Brain pericyte (primary cell): ENCODE measurements at places on chromosomes 1 and 21.
A peak's percentile ranks its signal among the peaks of the same experiment; 100 is the strongest.

DNA sequence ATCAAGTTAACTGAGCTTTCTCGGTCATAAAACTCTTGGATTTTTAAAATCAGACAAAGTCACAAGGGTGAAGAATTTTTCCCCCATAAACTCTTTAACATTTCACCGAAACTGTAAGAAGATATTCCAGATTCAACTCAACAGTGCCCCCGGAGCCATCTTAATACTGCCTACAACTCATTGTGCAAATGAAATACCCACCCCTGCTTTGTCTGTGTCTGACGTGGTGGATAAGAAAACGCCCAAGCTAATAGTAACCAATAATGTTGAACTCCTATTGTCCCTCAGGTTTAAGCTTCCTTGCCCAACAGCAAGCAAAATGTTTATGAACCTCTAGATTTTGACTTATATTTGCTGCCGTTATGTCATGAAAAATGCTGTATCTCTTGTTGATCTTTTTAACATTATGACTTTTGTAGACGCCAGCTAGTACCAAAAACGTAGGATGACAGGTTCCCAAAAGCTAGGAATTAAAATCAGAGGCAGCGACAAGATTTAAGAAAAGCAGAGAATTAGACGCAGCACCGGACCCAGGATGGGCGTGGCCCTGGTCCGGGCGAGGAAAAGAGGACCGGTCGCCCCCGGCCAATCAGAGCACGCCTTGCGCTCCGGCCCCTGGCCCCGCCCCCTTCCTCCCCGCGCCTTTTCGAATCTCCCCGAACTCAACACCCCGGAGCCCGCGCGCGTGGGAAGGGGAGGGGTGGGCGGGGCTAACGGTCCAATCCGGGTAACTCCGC is 1.1 kb downstream of the STMN1 start:
- peak; percentile 50 for DNase-seq

- DNase-seq, result no peak
Measured at GRCh38 chr1:41539418-41539805, 54.9 kb upstream of the EDN2 start.

GRCh38 chr21:39021478-39021832 is 161.8 kb downstream of the PSMG1 start:
- no peak for DNase-seq

DNA sequence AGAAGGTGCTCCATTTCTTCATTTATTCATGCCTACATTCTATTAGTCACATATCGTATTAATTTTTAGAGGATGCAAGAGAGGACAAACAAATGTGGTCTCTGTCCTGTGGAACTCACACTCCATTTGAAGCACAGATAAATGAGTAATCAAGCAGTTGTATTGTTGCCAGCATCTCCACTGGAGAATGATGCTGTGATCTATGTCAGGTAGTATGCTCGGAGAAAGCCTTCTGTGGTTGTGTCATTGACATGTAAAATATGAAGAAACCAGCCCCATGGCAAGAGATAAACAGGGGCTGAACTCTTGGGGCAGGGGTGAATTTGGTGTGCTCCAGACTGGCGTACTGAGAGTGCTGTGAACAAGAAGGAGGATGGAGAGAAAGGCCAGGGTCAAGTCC is 101.2 kb downstream of the FASLG start:
- DNase-seq, result no peak

DNA sequence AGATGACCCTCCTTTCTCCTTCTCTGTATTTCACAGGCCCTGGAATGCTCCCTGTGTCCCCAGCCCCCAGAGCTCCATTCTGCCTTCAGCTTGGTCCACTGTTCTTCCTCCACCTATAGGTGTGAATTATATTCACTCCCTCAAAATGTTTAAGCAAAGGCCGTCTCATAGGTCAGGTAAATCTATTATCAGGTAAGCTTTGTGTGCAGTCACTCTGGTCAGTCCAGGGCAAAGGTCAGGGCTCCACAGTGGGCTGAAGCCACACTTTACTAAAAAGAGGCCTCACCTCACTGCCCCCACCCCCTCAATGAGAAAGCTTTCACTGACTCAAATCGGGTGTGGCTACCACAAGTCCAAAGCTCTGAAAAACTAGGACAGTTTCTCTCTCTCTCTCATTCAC is 65.9 kb downstream of the DNTTIP2 start:
- no peak for DNase-seq

- DNase-seq, result no peak
Measured at GRCh38 chr1:87212431-87213134, 116.1 kb upstream of the LMO4 start.

DNA sequence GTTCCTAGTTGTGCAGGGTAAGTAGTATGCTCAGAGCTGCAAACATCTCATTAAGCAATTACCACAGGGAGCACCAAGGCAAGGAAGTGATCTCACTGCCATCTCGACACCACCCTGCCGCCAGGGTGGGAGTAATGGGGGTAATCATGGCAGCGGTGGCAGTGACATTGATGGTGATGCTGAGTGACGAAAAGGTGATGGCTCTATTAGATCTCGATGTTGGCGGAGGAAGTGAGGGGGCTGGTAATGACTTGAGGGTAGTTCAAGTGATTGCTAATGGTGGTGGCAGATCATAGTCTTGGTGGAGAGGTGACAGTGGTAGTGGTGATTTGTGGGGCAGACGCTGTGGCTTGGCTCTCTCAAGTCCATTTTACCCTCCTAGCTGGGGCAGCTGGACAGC is 25.4 kb upstream of the TENT5B start:
- DNase-seq, result no peak

- DNase-seq, result no peak
Measured at GRCh38 chr1:175920381-175920780, 177.0 kb upstream of the TNR start.

GRCh38 chr1:229470406-229471043 is 36.6 kb upstream of the ACTA1 start:
- DNase-seq, result no peak

DNA sequence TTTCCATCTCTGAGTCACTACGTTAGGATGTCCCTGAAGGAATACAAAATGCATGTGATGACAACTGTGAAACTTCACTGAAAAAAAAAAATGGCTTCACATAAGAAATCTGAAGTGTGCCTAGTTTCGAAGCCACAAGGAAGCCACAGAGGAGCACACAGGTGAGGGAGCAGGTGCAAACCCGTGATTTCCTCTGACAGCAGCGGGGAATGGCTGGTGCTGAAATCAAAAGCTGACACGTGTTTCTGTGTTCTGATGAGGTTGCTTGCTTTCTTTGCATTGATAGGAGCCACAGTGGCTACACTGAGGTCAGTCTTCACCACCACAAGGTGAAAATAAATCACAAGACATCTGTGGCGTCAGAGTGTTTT is 105.7 kb upstream of the TLR5 start:
- no peak for DNase-seq

DNA sequence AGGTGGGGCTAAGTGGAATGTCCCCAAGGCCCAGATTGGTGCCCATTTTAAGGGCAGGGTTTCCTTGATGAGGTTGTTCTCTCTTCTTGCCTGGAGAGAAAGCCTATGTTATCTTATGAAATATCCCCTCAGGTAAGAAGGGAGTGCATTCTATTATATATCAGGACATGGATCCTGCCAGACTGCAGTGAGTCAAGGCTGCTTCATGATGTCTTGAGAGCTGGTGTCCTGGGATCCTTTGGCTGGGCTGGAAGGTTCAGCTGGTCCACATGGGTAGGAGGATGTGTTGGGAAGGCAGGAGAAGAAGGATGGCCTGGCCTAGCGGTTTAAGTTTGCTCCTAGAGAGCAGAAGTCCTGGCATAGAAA is 207.6 kb downstream of the ROR1 start:
- DNase-seq, result no peak

DNA sequence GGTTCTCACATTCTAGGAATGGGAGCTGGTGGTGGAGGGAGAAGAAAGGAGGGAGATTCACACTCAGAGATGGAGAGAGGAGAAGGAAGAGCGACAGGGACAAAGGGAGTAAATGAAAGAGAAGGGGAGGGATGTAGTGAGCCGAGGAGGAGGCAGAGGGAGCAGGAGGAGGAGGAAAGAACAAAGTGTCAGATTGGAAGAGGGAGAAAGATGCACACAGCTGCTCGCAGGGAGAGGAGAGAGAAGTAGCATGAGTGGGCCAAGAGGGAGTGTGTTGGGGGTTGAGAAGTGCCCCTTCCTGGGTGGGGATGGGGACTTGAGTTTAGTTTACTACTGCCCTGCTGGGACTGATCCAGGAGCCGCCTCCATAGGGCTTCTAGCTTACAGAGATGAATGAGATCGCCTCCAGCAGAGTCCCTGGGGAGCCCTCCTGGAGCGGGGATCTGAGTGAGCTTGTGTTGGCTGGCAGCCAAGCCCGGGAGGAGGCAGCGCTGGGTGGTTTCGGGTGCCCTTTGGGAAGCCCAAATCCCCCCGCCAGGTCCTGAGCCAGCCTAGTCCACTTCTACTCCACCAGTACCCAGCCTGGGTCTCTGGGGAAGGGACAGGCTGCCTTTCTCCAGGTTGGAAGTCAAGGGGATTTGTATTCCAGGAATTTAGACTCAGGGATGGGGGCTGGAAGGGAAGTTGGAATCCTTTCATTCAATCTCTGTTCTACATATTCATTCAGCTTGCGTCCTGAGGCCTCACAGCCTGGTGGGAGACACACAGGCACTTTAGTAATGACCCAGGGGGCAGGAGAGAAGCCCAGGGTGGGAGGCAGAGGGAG is 20.9 kb downstream of the PTPRU start:
- no peak for DNase-seq

GRCh38 chr1:205225901-205226765 is 1.6 kb upstream of the TMCC2 start:
- no peak for DNase-seq

GRCh38 chr21:44337449-44337848 is 1.7 kb downstream of the CFAP410 start:
- DNase-seq, result no peak

GRCh38 chr1:172308577-172308976 is 111.9 kb upstream of the C1orf105 start:
- no peak for DNase-seq

DNA sequence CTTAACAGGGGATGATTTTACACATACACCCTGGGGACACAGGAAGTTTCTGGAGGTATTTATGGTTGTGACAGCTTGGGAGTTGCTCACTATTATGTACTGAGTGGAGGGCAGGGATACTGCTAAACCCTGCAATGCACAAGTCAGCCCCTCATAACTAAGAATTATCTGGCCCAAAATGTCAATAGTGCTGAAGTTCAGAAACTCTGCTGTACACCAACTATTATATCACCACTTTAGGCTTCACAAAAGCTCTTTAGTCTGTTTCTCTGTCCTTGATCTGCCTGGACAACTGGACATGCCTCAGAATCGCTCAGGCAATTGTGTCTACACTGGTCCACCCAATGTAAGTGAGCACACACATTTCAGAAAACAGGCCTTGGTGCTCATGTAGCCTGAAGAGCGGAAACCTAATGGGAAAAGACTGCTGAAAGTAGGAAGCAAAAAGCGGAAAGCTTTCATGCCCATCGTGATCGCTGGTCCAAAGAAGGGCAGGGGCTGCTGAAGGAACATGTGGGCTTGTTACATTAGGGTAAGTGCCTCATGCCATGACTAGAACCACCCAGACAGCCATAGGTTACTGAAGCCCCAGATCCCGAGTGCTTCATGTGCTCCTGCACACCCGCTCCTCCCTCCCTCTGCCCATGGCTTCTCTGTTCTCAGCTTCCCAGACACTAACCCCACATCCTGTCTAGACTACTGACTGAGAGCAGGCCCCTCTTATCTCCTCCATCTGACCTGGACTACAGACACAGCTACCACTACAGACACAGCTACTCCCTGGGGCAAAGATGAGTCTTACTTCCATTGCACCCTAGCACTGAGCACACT is 73.5 kb downstream of the LRIG2 start:
- DNase-seq, result no peak

GRCh38 chr1:1670866-1671265 is 12.1 kb upstream of the CDK11B start:
- no peak for DNase-seq

DNA sequence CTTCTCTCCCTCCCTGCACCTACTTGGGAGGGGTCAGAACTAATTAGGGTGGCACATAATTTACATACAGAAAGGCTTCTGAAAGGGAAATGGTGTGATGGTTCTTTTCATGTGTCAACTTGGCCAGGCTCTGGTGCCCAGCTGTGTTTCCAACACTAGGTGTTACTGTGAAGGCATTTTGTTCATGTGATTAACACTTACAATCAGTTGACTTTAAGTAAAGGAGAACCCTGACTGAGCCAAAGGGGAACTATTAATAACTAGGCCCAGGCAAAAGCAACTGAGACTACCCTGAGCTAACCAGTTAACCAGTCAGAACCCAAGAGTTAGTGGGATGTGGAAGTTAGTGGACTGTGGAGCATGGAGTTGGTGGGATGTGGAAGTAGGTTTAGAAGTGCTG is 114.9 kb downstream of the SEC16B start:
- no peak for DNase-seq

- DNase-seq, result no peak
Measured at GRCh38 chr1:42358791-42359190, 21.8 kb upstream of the RIMKLA start.

DNA sequence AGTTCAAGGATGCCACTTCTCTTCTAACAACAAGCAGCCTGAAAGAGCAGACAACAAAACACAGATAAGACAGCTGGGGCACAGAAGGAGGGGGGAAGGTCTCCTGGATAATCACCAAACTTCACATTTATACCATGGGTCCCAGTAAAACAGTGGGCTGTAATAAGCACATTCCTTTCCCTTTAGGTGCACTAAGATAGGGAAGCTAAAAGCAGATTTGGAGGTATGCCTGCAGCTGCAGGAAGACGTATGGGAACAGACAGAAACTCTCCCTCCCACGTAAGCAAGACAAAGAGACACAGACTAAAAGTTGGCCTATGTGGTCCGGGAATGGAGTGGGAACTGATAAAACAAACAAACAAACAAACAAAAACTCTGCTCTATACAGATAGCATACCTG is 612.1 kb downstream of the MRPL39 start:
- no peak for DNase-seq

GRCh38 chr1:85062425-85063026 is 14.2 kb upstream of the MCOLN3 start:
- DNase-seq, result no peak

- no peak for DNase-seq
Measured at GRCh38 chr1:28890836-28891235, 23.5 kb upstream of the EPB41 start.

- no peak for DNase-seq
Measured at GRCh38 chr1:165467706-165468105, 22.8 kb upstream of the RXRG start.

- DNase-seq, result no peak
Measured at GRCh38 chr1:173868266-173869020, at the start of gene ZBTB37. TSS of gene ZBTB37 (plus strand) at chr1:173868380. CDS start at chr1:173870226, 1,846 bp downstream.
